ENCODE measurements at places on chromosomes 12 and 14.

DNA sequence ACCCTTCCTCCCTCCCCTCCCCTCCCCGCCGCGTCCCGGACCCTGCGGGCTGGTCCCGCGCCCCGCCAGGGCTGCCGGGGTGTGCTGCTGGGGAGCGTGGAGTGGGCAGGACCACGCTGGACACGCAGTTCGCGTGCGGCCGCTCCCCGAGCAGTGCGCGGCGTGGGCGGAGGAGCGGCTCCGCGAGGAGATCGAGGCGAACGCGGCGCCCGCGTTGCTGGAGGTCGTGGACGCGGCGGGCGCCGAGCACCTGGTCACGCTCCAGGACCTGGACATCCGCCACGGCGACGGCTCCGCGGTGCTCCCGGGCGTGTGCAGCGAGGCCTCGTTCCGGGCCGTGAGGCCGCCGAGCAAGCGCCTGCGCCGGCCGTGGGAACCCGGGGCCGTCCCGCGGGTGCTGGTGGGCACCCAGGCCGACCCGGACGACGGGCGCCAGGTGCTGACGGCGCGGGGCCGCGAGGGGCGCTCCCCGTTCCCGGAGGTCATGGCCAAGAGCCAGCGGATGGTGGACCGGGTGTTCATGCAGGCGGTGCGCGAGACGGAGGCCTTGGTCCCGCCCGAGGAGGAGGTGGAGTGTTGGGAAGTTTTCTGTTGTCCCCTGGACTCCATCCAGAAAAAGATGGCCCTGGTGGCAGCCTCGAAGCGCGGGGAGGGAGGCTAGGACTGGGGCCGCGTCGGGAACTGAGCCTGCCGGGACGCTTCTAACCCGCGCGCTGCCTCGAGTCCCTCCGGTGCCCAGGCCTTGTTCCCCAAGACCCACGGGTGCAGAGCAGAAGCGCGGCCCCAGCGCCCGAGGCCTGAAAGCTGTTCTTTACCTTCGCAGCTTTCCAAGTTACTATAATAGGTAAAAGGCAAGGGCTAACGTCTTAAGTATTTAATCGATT is 54.7 kb upstream of the EIF5 start:
- no peak for DNase-seq

- no peak for DNase-seq
These were observed 255.5 kb downstream of the SNAPC1 start for GRCh38 chr14:62017651-62018230.

GRCh38 chr12:52590021-52590420 is 11.2 kb downstream of the KRT72 start:
- DNase-seq, result no peak

DNA sequence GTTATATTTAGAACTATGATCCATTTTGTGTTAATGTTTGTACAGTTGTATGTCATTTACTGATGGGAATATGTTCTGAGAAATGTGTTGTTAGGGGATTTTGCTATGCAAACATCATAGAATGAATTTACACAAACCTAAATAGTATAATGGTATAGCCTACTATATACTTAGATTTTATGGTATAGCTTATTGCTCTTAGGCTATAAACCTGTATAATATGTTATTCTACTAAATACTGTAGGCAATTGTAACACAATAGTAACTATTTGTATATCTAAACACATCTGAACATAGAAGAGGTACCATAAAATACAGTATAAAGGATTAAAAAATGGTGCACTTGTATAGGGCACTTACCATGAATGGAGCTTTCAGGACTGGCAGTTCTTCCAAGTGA is 105.4 kb upstream of the GRIN2B start:
- DNase-seq, result no peak

- no peak for DNase-seq
These were observed 40.9 kb downstream of the FOXG1 start for GRCh38 chr14:28807518-28807917.

- DNase-seq, result no peak
These were observed 6.0 kb downstream of the EML5 start for GRCh38 chr14:88786715-88787114.

- peak; percentile 58 for DNase-seq
These were observed at the start of gene ATL1 for GRCh38 chr14:50559990-50560930. Gene ATL1, plus strand, starts transcription at chr14:50560145. Its CDS starts 121 bp downstream, at chr14:50560266.

DNA sequence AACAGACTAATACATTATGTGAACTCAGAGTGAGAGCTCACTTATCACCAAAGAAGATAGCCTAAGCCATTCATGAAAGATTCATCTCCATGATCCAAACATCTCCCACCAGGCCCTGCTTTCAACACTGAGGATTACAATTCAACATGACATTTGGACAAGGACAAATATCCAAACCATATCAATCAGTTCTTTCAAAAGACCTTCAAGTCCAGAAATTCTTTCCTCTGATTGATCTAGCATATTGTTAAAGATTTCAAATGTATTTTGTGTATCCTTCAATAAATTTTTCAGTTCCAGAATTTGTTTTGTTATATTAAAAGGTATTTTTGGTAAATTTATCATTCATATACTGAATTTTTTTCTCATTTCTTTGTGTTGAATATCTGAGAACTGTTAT is 1055.8 kb downstream of the SLC6A15 start:
- DNase-seq, result no peak

GRCh38 chr12:93205361-93205760 is 172.4 kb upstream of the NUDT4 start:
- DNase-seq, result no peak

DNA sequence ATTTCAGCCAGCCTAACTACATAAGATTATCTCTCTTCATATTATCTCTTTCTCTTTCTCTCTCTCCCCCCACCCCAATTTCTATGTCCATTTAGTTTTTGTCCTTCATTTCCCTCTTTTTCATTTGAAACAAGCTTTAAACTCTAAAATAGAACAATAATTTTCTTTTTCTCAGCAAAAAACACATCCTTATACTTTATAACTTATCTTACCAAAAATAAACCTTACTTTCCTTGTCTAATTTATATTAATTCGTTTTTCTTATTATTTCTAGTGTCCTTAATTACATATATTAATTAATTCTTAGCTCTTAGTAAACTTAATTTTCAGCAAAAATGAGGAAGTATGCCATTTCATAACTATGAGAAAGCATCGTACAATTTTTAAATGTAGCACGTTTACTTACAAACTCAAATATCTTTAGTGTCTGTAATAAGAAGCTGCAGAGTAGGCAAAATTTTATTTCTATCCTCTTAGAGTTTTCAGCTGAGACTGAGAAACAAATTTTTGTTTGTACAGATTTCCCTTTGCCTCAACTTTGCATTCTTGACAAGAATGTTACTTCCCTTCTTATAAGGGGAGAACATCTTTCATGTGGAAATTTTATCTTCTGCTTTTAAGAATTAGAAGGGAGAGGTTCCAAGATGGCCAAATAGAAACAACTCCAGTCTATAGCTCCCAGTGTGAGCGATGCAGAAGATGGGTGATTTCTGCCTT is 65.1 kb upstream of the ST8SIA1 start:
- DNase-seq, result no peak
